ENCODE measurements at places on chromosomes 5 and 9.
A peak's percentile ranks its signal among the peaks of the same experiment; 100 is the strongest.

DNA sequence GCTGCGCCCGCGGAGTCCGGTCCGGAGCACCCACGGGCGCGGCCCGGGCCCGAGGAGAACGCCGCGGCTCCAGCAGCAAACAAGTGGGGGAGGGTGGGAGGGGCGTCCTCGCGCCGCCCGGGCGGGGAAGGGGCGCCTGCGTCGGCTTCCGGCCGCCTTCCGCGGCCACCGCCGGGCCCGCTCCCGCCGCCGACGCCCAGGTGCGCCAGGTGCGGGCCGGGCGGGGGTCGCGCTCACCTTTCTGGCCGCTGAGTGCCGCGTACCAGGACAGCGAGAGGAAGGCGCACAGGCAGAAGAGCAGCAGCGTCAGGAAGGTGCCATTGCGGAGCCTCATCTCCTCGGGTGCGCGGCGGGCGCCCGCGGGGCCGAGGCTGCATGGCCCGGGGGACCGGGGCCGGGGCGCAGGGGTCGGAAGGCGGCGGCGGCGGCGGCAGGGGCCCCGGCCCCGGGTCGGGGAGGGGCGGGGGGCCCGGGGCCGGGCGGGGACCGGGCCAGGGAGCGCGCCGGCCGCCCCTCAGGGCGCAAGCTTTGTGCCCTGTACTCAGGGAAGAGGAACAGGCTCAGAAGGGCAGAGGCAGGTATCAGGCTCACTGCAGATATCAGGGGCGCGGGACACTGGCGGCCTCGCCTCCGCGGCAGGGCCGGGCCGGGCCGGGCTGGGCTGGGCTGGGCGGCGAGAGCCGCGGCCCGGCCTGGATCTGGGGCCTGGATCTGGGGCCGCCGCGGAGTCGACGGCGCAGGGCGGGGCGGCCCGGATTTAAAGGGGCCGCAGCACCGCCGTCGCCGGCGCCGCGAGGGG, at the start of gene MGAT4B:
Gene MGAT4B (minus strand): TSS at position 617 of the 799 bp plus-strand sequence. CDS start 283 bp downstream, at position 334.
- DNase-seq, result no peak

DNA sequence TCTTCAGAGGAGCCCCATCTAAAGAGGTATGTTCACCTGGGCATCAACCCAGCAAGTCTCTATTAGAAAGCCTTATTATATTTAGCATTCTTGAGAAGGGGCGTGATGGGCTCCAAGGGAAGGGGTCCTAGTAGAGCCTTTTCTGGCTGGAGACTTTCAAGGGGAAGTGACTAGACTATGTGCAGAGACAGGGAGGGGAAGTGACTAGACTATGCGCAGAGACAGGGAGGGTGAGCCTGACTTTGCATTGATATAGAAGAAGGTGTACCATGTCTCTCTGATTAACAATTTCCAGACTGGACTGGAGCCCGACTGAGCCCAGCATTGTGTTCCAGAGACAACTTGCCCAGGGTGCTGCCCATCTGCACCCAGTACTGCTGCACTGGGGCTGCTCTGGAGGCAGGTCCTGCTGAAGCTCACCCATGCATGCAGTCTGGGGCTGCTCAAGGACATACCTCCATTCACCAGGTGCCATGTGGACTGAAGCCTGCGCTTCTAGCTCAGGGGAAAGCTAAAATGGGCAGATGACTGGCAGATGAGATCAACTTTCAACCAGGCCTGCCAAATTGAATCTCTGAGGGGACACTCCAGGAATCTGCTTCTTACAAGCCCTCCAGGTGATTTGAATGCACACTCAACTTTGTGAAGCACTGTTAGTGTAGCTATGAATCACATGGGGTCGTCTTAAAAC, 83.0 kb upstream of the GNA14 start:
- DNase-seq, result no peak

GRCh38 chr5:39064450-39064849, 9.7 kb downstream of the RICTOR start:
- no peak for DNase-seq

DNA sequence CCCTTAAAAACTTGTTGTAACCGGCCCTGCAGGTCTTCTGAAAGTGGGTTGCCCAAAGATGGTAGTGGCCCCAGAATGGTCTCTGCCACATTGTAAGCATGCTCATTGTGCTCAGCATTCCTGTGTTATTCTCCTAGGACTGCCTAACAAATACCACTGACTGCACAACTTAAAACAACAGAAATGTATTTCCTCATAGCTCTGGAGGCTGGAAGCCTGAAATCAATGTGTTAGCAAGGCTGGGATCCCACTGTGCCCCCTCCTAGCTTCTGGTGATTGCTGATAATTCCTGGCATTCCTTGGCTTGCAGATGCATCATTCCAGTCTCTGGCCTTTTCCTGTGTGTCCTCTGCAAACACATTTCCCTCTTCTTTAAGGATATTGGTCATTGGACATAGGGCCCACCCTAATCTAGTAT, 3.4 kb upstream of the GCNT4 start:
- DNase-seq, result no peak

GRCh38 chr5:180599981-180600553, 8.8 kb upstream of the SCGB3A1 start:
- no peak for DNase-seq

GRCh38 chr5:110884005-110884404, 145.2 kb downstream of the SLC25A46 start:
- no peak for DNase-seq

GRCh38 chr5:113091622-113092021, 115.0 kb downstream of the DCP2 start:
- DNase-seq, result no peak

- DNase-seq, result no peak
Measured at GRCh38 chr9:136451221-136451877, 11.7 kb upstream of the INPP5E start.

DNA sequence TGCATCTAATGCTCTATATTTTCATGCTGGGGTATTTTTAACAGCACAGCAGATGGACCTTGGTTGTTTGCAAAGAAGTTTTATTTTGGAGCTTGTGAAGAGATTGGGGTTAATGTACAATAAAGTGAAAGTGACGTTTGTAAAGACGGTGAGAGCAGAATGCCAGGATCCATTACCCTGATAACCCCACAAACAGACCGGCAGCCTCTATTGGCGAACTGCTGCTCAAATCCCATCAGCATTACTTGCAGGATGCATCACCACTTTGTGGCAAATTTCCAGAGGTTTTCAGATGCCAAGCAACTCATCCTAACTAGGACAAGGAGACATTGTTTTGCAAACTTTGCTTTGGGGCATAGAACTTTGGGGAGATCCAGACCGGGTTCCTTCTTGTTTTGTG, 383.3 kb upstream of the ZNF462 start:
- DNase-seq, result no peak

DNA sequence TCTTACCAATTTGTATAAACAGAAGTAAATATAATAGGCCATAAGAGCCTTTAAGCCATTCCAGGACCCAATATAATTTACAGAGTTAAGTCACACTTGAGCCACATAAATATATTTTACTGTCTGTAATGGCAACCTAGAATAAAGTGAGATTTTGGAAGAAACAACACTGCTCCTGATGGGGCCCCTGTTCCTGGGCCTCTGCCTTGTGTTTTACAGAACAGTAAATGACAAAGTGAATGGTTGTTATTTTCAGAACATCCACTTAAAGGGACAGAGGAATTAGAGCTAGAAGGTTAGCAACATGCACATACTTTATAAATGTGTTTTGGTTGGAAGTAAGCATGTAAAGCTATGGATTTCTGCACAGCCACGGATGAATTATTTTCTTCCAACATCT, 3.6 kb downstream of the PTGER4 start:
- DNase-seq, result no peak

DNA sequence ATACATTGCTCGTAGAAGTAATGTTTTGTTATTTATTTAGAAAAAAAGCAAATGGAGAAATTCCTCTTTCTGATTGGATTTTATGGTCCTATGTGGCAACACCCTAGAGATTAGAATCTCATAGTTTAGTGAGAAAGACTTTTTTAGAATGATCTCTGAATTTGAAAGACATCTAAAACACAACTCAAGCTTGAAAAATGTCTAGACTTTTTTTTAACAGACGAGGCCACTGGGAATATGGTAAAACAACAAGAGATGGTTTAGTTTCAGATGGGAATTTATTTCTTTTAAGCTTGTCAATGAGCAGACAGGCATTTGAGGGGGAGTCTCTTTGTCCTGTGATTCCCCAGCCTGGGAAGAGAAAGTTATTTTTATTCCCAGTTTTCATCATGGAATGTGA, 122.1 kb downstream of the NTRK2 start:
- DNase-seq, result no peak

DNA sequence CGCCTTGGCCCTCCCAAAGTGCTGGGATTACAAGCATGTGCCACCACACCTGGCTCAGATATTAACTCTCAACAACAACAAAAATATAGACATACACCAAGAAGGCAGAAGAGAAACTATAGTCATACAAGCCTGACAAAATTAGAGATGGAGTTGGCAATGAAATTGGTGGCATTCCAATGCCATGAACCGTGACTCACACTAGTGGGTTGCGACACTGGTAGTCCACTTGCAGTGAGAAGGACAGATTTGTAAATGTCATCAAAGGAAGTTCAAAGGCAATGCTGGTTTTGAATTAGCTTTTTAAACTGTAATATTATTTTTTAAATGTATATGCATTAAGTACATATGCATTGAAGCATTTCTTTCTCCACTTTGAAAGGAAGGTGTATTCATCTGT, 8.5 kb upstream of the DNAJC25 start:
- DNase-seq, result no peak

DNA sequence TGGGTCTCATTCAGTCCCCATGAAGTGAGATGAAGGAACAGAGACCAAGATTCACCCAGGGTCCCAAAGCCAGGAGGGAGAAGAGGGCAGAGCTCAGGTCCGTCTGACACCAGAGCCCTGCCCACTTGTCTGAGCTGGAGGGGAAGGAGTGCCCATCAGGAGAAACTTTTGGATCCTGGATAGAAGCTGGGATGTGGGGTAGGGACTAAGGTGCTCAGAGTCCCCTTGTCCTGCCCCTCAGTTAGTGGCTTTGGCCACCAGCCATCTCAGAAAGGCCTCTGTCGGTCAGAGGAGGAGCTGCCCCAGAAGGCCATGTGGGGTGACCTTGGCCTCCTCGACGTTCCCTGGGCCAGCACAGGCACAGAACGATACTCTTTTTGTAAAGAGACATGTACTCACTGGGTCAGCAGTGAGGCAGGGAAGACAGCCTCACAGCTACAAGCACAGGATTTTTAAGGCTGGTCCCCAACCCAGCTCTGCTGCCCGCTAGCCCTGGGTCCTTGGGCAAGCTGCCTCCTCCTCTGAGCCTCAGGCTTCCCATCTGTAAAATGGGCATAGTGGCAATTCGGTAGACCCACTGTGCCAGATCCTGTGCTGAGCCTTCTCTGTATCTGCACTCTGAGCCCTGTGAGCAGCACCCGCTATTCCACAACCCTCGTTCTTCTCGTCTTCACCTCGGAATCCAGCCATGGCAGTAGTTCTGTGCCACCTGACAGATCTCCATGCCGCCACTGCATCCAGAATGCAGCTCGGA, 49.4 kb downstream of the C9orf50 start:
- DNase-seq, result no peak

- DNase-seq, result no peak
Measured at GRCh38 chr5:124342584-124342983, 403.9 kb downstream of the ZNF608 start.

DNA sequence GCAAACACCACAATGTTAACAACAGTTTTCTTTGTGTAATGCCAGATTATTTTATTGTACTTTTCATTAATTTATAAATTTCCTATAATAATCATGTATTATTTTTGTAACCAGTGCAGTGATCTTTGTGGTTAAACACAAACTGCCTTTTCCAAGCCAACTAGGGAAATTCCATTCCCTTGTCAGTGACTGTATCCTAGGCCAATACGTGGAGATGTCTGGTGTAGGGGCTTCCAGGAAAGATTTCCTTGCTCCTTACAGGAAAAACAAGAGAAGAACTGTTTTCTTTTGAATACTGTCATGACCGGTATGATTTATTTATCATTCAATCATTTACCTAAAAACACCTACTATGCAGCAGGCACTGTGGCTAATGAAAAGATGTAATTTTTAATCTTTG, 31.4 kb downstream of the FANCC start:
- no peak for DNase-seq

DNA sequence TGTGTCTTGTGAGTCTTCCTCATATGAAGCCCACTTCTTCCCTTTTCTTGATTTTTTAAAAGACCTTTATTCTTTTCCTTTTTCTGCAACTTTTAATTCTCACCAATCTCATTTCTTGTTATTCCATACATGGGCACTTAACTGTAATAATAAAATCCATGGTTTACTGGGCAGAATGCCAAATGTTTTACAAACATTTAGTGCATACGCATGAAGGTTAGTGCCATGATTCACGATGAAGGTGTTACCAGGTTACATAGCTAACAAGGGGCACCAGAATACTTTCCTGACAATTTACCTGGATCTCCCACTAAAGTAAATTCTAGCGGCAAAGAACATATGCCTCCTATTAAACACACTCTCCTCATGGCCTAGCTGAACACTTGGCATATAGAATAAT, 28.5 kb downstream of the MAN2A1 start:
- no peak for DNase-seq

- peak; percentile 11 for DNase-seq
Measured at GRCh38 chr5:142499591-142500226, 174.9 kb upstream of the SPRY4 start.

GRCh38 chr9:93575796-93576257, 557 bp upstream of the PHF2 start:
- DNase-seq, result no peak

GRCh38 chr5:159489779-159490178, 159.5 kb upstream of the IL12B start:
- DNase-seq, result no peak

GRCh38 chr9:87676976-87677775, 48.7 kb upstream of the CTSL start:
- no peak for DNase-seq

DNA sequence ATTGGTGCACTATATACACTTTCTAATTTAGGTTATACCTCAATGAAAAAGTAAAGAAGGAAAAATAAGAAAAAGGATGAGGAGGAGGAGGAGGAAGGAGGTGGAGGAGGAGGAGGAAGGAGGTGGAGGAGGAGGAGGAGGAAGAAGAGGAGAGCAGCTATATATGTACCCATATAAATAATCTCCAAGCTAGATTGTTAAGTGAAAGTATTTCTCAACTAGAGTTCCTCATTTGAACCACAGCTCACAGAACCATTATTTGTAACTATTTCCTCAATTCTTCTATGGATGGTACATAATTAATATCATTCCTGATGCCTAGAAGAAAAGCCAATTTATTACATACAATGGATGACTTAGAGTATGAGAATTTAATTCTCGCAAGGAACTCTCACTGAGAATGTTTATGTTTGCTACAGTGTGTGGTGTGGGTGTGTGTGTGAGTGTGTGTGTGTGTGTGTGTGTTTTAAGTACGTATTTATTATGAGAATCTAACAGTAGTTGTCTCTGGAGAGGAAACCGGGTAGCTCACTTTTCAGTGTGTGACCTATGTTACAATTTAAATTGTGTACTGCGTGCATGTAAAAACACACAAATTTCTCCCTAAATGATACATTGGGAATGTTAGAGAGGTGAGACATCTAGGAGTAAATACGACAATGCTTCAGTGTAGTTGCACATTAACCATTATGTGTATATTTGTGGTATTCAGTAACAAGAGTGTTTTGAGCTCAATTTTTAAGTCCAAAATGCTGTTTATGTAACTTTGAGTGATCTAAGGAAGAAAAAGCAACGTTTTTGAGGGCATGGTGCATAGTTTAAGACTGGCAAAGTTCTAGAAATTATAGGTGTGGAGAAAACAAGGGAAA, 20.2 kb upstream of the NREP start:
- DNase-seq, result no peak
